ENCODE measurements at places on chromosomes 1 and 21.

- no peak for DNase-seq
Measured at GRCh38 chr1:46687093-46687659, 15.5 kb downstream of the TEX38 start.

GRCh38 chr1:193356249-193356648 is 169.8 kb upstream of the B3GALT2 start:
- no peak for DNase-seq

DNA sequence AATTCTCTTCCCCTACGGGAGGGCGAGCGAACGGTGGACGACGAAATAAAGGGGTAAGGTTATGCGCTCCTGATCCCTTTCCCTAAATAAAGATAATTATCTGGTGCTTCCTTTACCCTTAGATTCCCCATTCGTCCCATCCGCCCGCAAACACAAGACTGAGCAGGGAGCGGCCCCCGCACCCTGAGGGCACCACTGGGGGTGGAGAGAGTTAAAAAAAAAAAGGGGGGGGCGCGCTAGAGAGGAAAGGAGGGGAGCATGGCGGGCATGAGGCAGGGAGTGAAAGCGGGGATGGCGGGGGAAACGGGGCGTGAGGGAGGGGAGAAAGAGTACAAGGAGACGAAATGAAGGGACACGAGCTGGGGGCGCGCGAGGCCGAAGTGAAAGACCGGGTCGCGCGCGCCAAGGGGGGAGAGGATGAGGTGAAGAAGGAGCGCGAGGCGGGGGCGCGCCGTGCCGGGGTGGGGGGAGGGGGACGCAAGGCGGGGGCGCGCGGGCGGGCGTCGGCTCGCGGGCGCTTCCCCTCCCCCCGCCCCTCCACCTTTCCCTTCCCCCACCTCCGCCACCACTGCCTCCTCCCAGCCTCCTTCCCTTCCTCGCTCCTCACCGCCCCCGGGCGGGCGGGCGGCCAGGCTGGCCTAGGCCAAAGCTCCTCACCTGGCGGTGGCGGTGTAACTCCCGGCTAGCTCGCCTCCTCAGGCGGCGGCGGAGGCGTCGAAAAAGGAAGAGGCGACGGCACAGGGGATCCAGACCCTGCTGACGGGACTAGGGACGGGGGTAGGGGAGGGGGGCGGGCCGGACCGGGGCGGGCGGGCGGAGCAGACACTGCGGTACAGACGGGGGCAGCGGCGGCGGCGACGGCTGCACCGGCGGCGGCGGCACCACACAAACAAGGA is 448 bp downstream of the GATAD2B start:
- DNase-seq, result peak; percentile 60

DNA sequence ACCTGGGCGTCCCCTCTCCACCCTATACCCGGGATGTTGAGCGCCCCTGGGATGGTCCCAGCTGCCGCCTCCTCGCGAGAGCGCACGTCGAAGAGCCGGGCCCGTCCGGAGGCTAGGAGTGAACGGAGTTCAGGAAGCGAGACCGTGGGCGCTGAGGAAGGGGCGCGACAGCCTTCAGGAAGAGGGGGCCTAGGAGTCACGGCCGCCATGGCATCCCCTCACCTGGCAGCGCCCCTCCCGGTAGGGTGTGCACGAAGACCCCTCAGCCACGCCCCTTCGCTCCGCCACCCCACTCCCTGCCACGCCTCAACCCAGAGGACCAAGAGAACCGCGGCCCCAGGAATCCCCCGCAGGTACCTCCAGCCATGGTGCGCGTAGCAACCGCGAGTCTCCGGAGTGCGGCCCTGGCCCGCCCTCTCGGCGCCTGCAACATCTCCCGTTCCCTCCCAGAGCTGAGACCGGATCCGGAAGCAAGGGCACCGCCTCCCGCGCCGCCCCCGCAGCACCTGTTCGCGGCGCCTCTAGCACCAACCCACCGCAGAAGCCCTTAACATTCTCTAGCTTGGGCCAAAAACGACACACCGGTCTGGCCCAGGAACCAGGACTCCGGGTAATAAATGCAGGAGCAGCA is at the start of gene TSTD1:
TSTD1 (minus strand) TSS at position 442 of the 631 bp plus-strand sequence; CDS start at position 367, 75 bp downstream.
- DNase-seq, result peak; percentile 86

GRCh38 chr21:38148046-38148445 is 108.7 kb upstream of the KCNJ15 start:
- DNase-seq, result no peak

DNA sequence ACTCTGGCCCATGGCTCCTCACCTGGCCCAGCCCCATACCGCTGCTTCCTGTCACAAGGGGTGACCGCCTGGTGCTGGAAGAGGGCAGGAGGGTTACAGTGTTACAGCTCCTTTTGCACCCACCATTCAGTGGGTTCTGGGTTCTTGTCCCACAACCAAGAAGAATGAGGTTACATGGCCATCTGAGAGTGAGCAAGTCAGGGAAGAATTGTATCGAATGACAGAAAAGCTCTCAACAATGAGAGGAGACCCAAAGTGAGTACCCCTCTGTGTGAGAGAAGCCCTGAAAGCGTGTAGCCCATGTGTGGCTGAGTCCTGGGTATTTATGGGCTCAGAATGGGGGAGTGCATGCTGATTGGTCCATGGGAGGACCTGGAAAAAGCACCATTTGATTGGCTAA is 888.5 kb downstream of the ADGRL2 start:
- DNase-seq, result no peak

GRCh38 chr1:200380589-200381021 is 29.2 kb downstream of the ZNF281 start:
- no peak for DNase-seq

- no peak for DNase-seq
Measured at GRCh38 chr1:8939362-8939995, 6.2 kb upstream of the CA6 start.

Measured in stimulated activated naive CD4-positive, alpha-beta T cell (primary cell).